RPMI7951 (cell line): ENCODE measurements at places on chromosomes 5 and 9.

DNA sequence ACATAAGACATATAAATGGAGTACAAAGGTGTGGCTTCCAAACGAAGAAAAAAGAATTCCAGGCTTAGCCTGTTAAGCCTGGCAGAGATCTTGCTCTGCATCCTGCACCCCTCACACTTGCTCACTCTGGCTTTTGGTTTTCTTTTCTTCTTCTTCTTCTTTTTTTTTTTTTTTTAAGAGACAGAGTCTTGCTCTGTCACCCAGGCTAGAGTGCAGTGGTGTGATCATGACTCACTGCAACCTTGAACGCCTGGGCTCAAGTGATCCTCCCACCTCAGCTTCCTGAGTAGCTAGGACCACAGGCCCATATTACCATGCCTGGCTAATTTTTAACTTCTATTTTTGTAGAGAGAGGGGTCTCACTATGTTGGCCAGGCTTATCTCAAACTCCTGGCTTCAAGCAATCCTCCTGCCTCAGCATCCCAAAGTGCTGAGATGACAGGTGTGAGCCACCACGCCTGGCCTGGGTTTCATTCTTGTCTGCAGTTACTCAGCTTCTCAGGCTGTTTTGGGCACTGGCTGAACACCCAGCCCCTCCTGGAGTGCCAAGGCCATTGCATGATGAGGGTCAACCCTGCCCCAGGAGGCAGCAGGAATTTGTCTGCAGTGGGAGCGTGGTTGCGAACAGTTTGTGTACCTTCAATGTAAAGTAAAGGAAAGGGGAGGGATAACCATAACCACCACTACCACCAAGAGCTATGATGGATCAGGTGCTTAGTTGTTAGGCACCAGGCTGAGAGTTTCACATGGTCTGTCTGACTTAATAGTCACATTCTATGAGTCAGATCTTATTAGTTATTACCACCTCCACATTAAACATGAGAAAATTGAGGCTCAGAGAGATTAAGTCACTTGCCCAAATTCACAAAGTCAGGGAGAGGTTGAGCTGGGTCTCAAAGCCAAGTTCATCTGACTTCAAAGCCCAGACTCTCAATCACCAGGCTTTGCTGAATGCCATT, 219.2 kb upstream of the PANK3 start:
- no peak for DNase-seq

- peak; percentile 34 for DNase-seq
Measured at GRCh38 chr5:113203916-113204315, 227.3 kb downstream of the DCP2 start.

DNA sequence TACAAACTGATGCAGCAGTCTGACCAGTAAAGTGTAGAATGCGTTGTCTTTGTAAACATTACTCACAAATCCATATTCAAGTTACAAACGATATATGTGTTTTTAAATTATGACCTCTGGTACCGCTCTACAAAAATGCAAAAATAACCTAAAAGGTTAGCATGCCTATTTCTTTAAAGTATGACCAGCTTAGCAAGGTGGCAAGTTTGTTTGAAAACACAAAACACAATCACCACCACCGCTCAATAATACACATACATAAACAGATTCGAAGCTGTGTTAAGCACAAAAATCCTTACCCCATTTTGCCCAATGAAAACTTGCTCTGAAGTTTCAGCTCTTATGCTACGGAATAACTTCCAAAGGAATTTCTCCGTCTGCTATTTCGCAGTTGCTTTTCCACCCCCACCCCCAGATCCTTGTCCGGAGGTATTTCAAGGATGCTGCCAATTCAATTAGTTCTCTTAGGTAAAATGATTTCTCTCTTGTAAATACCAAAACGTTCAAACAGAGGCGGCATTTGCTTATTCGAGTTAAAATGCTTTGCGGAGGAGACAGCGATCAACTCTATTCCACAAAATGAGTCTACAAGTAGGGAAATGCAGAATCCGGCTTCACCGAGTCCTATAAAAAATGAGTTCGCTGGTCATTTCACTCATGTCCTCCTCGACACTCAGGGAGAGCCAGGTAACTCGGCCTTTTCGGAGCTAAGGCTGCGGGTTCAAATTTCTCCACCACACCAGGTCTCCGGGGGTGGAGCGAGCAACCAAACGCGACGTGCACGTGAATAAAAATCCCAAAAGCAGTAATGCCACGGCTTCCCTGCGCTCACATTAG, 1.2 kb downstream of the HOMER1 start:
- peak; percentile 5 for DNase-seq

GRCh38 chr9:20611691-20612287, 10.5 kb downstream of the MLLT3 start:
- DNase-seq = no peak

DNA sequence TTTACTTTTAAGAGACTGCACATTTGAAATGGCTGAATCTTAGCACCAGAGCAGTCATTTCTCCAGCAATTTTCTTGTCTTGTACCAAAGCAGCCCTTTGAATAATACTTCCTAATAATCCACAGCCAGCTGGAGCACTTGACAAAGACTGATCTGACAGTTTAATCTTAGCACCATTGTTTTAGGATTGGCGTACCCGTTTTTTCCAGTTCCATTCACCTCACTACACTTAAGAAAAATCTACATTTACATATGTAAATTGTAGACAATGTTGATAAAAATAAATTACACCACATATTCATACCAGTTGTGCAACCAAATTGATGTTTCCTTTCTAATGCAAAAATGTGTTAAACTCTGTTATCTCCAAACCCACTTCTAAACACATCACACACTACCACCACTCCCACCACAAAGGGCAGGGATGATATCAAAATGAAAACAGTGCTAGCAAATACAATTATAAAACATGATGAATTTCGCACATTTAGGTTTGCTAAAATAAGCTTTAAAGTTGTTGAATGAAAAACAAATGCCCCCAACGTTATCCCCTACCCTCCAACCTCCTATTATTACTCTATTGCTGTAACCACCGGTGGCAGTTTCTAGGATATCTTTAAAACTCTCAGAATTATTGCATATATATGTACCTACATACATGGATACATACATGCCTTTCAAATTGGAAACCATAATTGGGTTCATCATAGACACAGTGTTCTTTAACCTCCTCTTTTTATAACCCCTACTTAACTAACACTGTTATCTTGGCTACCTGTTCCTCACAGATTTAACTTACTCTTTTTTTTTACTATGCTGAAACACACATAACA, 21.5 kb downstream of the SERINC5 start:
- no peak for DNase-seq

- no peak for DNase-seq
Measured at GRCh38 chr5:116883875-116884274, 309.3 kb upstream of the SEMA6A start.

- peak; percentile 61 for DNase-seq
Measured at GRCh38 chr5:120463991-120464626, at the start of gene PRR16. TSS of gene PRR16 (plus strand) at chr5:120464300.
